ENCODE measurements at places on chromosomes 6 and 20. TPM values are rescaled to one million over a fixed set of nuclear protein-coding genes. Genes with fewer than 3 reads are reported as not detected.

FNDC1 gene
- not detected for total RNA-seq

TRIM15 gene
- not detected for total RNA-seq

BTN3A1 gene
- total RNA-seq, result 30.4 TPM

SFT2D1 gene
- total RNA-seq, result 39.9 TPM

GLP1R gene
- not detected for total RNA-seq

VGLL2 gene
- total RNA-seq, result not detected

GRCh38 chr6:170160031-170160627 lies 130.7 kb downstream of the DLL1 start:
- peaks cover 40% of the 10 kb centered on the region for H3K27me3 ChIP-seq
- DNase-seq, result no peak
- no peaks in the 10 kb centered on the region for H3K36me3 ChIP-seq
- H3K27ac ChIP-seq, result no peak overlapping the region
- H3K4me3 ChIP-seq, result no peak overlapping the region

DNA sequence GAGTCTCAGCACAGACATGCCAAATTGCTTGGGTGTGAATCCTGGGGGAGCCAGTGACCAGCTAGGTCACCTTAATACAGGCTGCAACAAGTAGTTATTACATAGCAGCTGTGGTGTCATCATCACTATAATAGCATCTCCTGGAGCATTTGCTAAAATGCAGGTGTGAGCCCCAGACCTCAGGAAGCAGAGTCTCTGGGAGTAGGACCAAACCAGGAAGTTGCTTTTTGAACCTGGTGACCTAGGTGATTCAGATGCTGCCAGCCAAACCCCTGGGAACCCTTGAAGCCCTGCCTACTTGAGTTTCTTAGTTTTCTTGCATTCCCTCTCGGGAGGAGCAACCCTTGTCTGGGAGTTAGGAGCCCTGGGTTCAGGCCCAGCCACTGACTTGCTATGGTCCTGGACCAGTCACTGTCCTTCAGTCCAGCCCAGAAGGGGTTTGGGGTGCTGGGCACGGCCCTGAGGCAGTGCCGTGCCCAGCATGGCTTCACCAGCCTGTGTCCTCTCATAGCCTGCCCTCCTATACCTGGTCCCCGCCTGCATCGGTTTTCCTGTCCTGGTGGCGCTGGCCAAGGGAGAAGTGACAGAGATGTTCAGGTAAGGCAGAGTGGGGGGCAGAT lies 39.3 kb upstream of the ID1 start:
- DNase-seq, result peak; percentile 97
- peak overlapping the region; percentile 99 for H3K27ac ChIP-seq
- peaks cover 45% of the 10 kb centered on the region for H3K36me3 ChIP-seq
- H3K27me3 ChIP-seq, result no peaks in the 10 kb centered on the region

- H3K27ac ChIP-seq, result no peak overlapping the region
- no peaks in the 10 kb centered on the region for H3K36me3 ChIP-seq
- H3K27me3 ChIP-seq, result no peaks in the 10 kb centered on the region
- no peak for DNase-seq
- no peaks in the 10 kb centered on the region for H3K4me1 ChIP-seq
These were observed 325.6 kb downstream of the UBE3D start for GRCh38 chr6:82740072-82740471.

DNA sequence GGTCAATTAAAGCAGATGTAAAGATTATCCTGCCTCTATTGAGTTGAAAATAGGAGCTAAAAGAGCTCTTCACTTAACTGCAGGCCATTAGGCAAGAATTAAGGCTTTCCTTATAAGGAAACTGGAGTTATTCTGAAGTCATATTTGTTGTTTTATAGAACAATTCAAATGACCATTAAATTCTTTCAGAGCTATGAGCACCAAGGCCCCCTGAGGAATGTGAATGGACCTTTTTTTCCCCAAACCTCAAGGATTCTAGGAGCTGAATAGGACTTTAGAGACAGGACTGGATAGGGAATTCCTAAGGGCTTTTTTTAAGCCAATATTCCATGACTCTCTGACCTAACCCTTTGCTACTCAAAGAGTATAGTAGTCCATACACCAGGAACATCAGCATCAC lies 565.7 kb upstream of the BTBD3 start:
- H3K36me3 ChIP-seq, result no peaks in the 10 kb centered on the region
- DNase-seq, result no peak
- H3K4me1 ChIP-seq, result no peaks in the 10 kb centered on the region
- no peaks in the 10 kb centered on the region for H3K27me3 ChIP-seq

DNA sequence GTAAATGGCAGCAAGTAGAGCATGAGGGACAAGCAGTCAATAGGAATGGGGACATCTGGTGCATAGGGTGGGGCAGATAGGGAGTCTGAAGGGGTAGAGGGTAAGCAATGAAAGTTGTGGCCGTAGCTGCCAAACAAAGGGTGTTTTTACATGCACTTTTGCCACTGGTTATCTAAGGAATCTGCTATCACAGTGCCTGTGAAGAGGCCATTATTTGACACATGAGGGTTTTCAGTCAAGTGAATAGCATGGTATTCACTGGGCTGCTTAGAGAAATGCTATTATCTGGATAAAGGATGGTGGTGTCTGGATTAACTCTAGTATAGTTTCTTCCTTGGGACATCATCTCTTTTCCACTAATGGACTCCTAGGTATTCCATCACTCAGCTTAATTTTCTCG lies 118.2 kb downstream of the CARMIL1 start:
- H3K4me1 ChIP-seq, result no peaks in the 10 kb centered on the region
- H3K4me3 ChIP-seq, result no peak overlapping the region
- no peaks in the 10 kb centered on the region for H3K36me3 ChIP-seq
- no peaks in the 10 kb centered on the region for H3K27me3 ChIP-seq
- DNase-seq, result no peak

DNA sequence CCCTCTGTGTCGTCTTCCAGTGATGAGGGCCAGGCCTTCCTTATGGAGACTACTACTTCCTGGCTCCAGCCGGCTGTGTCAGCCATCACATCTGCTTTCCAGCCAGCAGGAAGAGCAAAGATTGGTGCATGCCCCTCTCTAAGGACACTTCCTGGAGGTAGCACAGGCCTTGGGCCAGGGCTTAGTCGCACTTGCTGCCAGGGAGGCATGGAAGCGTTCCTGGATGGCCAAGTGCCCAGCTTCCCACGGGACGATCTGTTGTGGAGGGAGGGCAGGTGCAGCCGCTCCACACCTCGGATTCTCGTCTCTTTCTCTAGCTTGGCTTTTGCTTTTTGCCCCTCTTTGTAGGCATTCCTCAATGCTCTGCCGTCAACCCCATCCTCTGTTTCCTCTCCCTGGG lies 11.9 kb downstream of the ERMARD start:
- no peak overlapping the region for H3K27ac ChIP-seq
- no peaks in the 10 kb centered on the region for H3K36me3 ChIP-seq
- no peak for DNase-seq
- no peaks in the 10 kb centered on the region for H3K27me3 ChIP-seq

GRCh38 chr6:166343150-166343487 lies 774 bp upstream of the SFT2D1 start:
- no peak for DNase-seq
- H3K36me3 ChIP-seq, result no peaks in the 10 kb centered on the region
- peak overlapping the region; percentile 89 for H3K4me3 ChIP-seq
- H3K4me1 ChIP-seq, result peaks cover 14% of the 10 kb centered on the region

- DNase-seq, result peak; percentile 12
- no peaks in the 10 kb centered on the region for H3K27me3 ChIP-seq
- H3K4me3 ChIP-seq, result no peak overlapping the region
- no peaks in the 10 kb centered on the region for H3K36me3 ChIP-seq
These were observed 107.3 kb upstream of the SNX9 start for GRCh38 chr6:157715728-157716164.

DNA sequence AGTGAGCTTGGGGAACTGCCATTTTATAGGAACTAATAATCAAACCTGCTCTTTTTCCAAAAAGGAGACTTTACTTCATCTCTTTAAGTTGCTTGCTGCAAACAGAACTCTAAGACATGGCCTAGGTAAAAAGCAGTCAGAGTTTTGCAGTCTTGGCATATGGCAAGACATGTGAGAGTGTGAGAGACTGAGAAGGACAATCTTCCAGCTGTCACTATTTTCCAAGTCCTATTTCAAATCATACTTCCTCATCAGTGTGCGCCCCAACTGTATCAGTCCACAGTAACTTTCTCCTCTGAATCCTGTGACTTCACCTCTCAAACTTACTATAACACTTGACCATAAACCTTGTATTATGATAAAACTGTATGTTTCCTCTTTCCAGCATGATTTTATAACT lies 10.4 kb downstream of the CALHM6 start:
- no peak overlapping the region for H3K27ac ChIP-seq
- H3K36me3 ChIP-seq, result no peaks in the 10 kb centered on the region
- H3K4me1 ChIP-seq, result no peaks in the 10 kb centered on the region
- H3K27me3 ChIP-seq, result no peaks in the 10 kb centered on the region

GRCh38 chr6:118408863-118409262 lies 139.2 kb upstream of the PLN start:
- H3K27me3 ChIP-seq, result peaks cover 50% of the 10 kb centered on the region
- no peak for DNase-seq
- H3K27ac ChIP-seq, result no peak overlapping the region
- H3K4me1 ChIP-seq, result no peaks in the 10 kb centered on the region
- H3K36me3 ChIP-seq, result no peaks in the 10 kb centered on the region

GRCh38 chr20:45067087-45067486 lies 33.8 kb downstream of the KCNS1 start:
- H3K27ac ChIP-seq, result peak overlapping the region; percentile 72
- H3K36me3 ChIP-seq, result peaks cover 11% of the 10 kb centered on the region
- DNase-seq, result peak; percentile 51
- H3K27me3 ChIP-seq, result no peaks in the 10 kb centered on the region

DNA sequence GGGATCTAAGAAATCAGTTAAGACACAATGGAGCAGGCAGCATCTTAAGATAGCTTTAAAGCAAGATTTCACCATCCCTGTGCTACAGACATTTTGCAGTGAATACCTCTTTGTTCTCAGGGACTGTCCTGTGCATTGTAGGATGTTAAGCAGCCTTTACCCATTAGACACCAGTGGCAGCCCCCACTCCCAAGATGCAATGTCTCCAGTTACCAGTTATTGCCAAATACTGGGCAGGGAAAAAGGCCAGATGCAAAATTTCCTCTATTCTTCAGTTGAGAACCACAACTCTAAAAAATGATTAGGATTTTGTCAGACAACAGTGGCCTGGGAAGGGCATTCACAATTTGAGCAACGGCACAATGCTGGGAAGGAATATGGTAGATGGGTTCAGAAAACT lies 6.1 kb downstream of the FBXO5 start:
- peaks cover 26% of the 10 kb centered on the region for H3K4me1 ChIP-seq
- no peak overlapping the region for H3K27ac ChIP-seq
- peaks cover 40% of the 10 kb centered on the region for H3K36me3 ChIP-seq
- H3K4me3 ChIP-seq, result no peak overlapping the region
- no peaks in the 10 kb centered on the region for H3K27me3 ChIP-seq

DNA sequence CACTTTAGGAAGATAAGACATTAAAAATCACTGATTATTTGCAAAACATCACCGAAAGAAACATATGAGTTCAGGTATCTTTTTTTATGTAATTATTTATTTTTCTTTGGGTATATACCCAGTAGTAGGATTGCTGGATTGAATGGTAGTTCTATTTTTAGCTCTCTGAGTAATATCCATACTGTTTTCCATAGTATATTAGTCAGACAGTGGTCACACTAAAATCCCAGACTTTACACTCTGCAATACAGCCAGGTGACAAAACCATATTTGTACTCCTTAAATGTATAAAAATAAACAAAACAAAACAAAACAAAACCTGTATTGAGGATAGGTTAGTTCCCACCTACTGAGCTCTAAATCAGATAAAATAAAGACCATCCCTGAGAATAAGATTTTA lies 1024.3 kb upstream of the EYS start:
- H3K36me3 ChIP-seq, result no peaks in the 10 kb centered on the region
- no peak overlapping the region for H3K27ac ChIP-seq
- no peak for DNase-seq
- H3K4me1 ChIP-seq, result no peaks in the 10 kb centered on the region

Measured in PC-9 (cell line).